ENCODE measurements at places on chromosomes 11 and 22.

DNA sequence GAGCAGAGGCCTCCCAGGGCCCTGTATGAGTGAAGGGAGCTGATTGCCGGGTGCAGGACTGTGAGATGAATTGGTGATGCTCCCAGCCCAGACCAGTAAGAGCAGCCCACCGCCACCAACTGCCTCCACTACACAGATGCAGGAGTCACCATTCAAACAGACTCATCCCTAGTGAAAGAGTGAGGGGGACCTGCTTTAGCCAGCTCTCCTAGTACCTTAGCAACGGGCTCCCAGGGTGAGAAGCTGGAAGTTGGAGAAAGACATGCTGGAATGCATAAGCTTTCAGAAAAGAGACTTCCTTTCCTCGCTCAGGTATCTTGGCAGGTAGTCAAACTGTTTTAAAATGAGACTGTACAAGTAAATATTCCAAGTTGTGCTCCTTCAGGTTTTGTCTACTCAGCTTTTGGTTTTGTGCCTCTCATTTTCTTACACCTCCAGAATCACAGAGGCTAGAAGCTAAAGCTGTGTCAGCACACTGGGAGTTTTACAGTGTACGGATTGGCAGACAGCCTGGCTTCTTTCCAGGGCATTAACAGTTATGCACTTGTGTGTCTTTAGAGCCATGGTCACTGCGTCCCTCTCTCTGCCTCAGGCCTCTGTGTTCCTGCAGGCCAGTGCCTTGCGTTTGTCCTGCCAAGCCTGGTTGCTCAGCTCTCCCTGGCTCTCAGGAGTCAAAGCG is 146.2 kb downstream of the ATXN10 start:
- DNase-seq: no peak

DNA sequence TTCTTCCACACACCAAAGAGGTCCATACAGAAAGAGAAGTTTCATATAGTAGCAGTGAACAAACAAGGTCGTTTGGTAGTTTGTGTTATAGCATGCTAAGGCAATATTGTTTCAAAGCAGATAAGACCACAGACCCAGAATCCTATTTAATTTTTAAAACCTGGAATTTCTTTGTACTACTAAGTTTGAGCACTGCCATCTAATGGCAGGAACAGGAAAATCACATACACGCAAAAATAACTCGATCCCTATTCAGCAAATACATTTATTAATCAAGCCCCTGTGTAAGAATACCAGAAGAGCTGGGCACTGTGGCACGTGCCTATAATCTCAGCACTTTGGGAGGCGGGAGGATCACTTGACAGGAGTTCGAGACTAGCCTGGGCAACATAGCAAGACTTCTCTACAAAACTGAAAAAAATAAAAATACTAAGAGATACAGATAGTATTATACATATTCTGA is 2.9 kb upstream of the BTBD10 start:
- DNase-seq: no peak

DNA sequence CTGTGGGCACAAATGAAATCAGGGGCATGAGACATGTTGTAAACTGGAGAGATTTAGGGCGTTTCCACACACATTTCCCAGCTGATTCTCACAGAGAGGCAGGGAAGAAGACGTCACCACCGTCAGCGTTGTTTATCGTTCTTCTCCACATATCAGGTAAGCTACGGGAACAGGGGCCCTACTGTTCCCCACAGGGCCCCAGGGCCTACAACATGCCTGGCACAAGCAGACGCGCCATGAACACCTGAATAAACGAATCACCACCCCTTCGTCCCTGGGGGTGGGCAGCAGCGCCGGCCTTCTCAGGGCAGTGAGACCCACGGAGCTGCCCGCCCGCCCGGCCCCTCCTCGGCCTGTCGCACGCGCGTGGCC is 342 bp downstream of the EFCAB6 start:
- no peak for DNase-seq

DNA sequence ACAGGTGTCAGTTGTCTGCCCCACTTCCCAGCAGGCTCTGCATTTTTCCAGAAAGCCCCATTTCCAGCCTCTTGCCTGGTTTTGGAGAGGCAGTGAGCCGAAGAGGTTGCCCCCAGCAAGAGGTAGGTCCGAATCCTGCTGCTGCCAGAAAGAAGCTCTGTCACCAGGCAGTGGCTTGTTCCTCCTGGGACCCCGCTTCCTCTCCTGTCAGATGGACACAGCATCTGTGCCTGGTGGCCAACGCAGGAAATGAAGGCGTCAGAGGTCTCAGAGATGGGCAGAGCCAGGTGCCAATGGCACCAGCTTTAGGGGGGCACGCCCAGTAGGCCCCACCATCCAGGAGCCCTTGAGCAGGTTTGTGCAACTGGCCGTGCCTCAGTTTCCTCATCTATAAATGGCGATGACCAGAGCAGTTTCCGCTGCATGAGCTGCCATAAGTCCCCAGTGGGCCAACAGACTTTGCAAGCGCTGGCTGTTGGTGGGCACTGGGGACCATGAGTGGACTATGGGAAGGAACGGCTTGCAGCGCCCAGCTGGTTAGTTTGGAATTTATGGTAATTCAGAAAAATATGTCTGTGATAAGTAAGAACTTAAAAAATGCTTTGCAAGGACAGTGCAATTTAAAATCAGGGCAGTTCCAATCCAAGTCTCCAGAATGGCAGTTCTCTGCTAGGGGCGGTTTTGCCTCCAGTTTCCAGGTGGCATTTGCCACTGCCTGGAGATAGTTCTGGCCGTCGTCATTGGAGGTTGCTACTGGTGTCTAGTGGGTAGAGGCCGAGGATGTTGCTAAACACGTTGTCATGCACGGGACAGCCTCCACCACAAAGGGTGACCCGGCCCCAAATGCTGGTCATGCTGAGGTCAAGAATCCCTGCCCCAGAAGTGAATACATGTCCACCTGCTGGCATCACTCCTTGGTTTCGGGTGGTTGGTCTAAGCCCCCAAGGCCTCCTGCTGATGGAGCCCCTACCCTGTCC is 2.3 kb upstream of the OSBPL5 start:
- DNase-seq: no peak

GRCh38 chr11:107669191-107669740 is 42.6 kb downstream of the SLN start:
- DNase-seq: no peak

- no peak for DNase-seq
Measured at GRCh38 chr22:20247010-20247505, 21.1 kb downstream of the RTN4R start.

- no peak for DNase-seq
Measured at GRCh38 chr22:48953830-48954229, 873.8 kb downstream of the BRD1 start.

GRCh38 chr22:20058989-20059770 is 20.9 kb upstream of the DGCR8 start:
- DNase-seq: no peak

GRCh38 chr11:77515483-77515882 is 41.6 kb upstream of the PAK1 start:
- no peak for DNase-seq

GRCh38 chr22:29121124-29121523 is 48.3 kb downstream of the KREMEN1 start:
- DNase-seq: no peak

DNA sequence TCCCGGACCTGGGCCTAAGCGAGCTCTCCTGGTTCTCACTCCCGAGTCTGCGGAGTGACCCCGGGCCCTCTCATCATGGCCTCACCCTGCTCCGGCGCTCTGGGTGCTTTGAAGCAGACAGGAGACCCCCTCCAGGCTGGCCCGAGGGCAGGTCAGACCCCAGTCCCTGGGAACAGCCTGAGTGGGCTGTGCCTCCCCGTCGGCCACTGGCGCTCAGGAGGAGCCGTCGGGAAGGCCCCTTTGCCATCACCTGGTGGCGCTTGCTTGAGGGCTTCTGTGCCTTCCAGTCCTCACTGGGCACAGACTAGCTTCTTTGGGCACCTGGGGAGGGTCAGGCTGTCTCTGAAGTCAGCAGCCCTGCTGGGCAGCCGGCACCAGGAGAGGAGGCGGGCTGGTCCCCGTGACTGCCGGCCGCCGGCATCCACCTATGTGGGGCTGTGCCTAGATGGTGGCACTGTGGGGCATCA is 6.7 kb downstream of the BRSK2 start:
- DNase-seq: no peak

DNA sequence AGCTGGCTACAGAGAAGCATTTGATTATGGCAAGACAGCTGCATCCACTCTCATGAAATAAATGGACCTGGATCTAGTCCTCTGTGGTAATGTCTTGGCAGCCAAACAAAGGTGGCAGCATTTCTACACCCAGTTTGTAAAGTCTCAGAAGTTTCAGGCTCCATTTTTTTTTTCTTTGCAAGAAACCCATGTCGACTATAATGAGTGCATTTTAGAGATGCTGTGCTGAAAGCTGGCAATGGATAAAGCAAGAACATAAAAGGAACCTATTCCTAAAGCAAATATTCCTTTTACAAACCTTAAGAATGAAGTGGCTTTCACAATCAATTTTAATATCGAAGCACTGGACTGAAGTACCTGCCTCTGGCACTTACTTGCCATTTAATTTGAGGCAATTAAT is 33.5 kb downstream of the THAP12 start:
- no peak for DNase-seq

GRCh38 chr11:104799251-104799650 is 99.0 kb downstream of the CASP12 start:
- no peak for DNase-seq

GRCh38 chr22:50529897-50530579 is at the start of gene TYMP:
TYMP (minus strand) TSS chr22:50530012; CDS start chr22:50529709, 303 bp downstream.
- DNase-seq: peak; percentile 63

- DNase-seq: no peak
Measured at GRCh38 chr11:36454941-36455631, 55.0 kb downstream of the TRAF6 start.

DNA sequence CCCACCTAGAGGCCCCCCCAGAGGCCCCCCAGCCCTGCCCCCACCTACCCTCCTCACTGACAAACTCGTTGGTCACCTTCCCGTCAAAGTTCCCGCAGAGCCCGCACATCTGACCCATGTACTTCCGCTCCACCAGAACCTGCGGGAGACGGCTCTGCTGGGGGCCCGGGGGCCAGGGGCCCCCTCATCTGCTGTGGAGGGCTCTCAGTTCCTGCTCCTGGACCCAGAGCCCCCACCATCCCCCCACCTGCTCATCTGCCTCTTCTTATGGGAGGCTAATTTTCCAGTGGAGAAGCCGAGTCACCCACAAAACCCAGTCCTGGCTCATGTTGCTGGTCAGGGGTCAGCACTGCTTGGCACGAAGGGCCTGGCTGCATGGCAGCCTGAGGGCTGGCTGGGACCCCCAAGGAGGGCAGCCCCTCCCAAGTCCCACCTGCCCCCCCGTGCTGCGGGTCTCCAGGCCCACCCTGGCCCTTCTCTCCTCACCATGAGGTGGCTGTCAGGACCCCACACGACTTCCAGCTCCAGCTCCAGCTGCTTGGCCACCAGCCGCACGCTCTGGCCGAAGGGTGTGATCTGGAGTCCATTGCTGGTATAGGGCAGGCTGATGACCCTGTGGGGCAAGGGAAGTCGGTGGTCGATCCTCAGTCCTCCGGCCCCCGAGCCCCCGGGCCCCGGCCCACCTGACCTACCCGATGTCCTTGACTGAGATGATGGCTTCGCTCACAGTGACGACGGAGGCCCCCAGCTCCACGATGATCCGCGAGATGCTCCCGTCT is 5.2 kb downstream of the MUC6 start:
- DNase-seq: no peak

DNA sequence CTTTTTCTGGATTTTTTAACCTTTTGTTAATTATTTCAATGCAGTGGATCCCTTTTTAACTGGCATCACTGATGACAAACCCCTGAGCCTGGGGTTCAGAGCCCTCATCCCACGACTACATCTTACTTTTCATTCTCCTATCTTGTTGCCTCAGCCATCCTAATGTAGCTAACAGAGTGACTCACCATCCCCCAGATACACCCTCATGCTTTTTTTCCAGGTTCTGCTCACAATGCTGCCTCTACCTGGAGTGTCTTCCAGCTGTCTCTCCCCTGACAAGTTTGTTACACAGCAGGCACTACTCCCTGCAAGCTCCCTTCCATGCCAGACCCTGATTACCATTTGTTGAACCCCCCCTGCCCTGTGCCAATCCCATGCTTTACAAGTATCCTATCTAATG is 135.4 kb downstream of the NCAM1 start:
- no peak for DNase-seq

DNA sequence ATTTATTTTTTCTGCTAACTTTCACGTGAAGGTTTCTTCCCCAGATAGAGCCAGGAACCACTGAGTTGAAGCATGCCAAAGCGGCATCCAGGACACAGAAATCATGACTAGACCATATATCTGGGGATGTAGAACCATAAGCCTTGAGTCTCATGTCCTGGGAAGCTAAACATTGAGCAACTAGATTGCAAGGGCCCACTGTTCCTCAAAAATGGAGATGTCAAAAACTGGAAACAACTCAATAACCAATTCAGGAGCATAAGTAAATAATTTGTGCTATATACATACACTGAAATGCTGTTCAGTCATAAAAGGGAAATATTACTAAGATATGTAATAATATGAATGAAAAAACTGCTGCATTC is 29.0 kb upstream of the CARD16 start:
- DNase-seq: no peak

DNA sequence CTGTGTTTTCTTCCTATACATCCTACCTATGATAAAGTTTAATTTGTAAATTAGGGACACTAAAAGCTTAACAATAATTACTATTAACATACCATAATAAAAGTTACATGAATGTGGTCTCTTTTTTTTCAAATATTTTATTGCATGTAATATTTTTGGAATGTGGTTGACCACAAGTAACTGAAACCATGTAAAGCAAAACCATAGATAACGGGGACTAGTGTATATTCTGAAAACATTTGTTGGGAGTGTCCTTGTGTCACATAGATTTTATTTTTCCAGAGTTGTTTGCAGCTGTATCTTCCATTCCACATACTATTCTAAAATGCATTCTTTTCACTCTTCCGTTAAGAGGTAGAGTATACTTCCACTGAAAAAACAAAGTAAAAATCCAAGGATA is 200.4 kb downstream of the KIF18A start:
- DNase-seq: no peak

GRCh38 chr22:45880716-45881523 is 96.0 kb downstream of the WNT7B start:
- DNase-seq: no peak

DNA sequence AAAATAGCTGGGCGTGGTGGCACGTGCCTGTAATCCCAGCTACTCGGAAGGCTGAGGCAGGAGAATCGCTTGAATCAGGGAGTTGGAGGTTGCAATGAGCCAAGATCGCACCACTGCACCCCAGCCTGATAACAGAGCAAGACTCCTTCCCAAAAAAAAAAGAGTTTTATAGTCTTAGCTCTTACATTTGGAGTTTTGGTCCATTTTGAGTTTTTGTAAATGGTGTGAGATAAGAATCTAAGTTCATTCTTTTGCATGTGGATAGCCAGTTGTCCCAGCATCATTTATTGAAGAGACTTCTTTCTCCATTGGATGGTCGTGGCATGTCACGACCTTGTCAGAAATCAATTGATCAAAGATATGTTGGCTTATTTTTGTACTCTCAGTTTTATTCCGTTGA is 34.6 kb downstream of the RNF121 start:
- DNase-seq: no peak

GRCh38 chr11:131790586-131790985 is 420.2 kb downstream of the NTM start:
- DNase-seq: no peak

DNA sequence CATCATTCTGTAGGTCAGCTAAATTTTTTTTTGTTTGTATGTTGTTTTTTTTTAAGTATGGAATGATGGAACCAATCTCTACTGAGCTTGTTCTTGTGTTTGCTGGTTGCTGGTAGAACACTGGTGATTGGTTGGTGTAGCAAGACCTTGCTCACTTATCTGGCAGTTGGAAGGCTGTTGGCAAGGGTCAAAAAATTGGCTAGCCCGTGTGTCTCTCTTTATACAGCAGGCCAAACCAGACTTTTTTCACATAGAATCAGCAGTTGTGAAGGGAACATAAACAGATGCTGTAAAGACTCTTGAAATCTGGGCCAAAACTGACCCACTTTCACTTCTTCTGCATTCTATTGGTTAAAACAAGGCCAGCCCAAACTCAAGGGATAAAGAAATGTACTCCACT is 2026.5 kb downstream of the LRRC4C start:
- DNase-seq: no peak

All from GOT3 (cell line).